ENCODE measurements at places on chromosomes 3 and 15.

DNA sequence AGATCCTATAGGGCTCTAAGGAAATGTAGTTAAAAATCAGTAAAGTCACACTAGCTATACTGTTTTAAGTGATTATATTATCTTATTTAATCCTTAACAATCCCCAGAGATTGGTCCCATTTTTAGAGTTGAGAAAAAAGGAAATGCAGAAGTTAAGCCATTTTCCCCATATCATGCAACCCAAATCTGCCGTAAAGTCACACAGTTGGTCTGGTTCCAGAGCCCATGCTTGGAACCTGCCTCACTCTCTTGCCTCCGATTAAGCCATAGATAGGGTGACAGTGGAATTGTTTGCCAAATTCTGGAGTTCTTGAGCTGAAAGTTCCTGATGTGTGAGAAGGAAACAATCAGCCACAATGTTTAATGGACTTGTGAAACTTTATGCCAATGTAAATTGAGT, 2.3 kb upstream of the P2RY13 start:
- DNase-seq: no peak

- DNase-seq: no peak
Measured at GRCh38 chr3:71930056-71930991, 145.4 kb upstream of the PROK2 start.

DNA sequence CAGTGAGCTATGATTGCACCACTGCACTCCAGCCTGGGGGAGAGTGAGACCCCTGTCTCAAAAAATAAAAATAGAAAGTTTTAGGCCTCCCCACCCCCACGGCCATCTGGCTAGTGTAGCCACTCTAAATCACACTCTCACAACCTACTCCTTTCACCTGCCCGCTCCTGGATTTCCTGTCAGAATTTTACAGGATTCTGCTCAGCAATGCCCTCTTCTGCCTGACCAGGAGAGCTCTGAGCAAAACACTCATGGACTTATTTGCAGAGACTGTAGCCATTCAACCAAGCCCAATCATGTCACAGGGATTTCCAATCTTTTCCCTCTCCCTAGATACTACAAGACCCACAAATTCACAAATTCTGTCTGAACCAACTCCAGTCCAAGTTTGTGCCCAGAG, 242.6 kb upstream of the TPRG1 start:
- DNase-seq: no peak

DNA sequence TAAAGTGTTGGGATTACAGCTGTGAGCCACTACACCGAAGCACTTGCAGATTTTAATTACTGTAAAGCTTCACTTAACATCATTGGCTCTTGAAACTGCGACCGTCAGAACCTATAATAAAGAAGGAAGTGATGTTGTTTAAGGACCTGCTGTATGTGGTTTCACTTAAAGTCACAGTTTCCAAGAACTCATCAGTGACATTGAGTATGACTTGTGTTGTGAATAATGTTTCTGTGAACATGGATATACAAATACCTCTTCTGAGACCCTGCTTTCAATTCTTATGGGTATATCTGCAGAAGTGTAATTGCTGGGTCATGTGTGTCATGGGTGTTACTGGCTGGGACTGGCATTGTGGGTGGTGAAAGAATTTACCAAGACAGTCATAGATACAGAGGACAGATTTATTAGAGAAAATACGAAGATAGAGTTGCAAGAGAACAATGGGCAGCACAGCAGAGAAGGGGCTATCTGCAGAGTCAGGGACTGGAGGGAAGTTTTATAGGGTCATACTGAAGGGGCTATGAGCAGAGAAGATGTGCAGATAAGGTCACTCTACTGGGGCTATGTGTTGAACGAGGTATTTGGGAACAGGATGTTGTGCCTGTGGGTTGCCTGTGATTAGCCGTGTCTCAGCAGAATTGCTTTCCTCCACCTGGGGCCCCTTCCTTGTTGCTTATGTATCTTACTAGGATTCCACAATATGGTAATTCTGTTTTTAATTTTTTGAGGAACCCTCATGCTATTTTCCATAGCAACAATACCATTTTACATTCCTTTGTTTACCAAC, 4.5 kb downstream of the NDUFB5 start:
- DNase-seq: no peak

Measured in neural crest cell (in vitro differentiated cells).